Posterior cingulate gyrus (tissue), 11 donors: ENCODE measurements at places on chromosomes 5 and 9.
A peak's percentile ranks its signal among the peaks of the same experiment; 100 is the strongest.

GRCh38 chr9:113589407-113589806, 125.9 kb downstream of the RGS3 start:
- no peak for DNase-seq

- no peak for DNase-seq
Observed at GRCh38 chr5:102306121-102306520, 10.0 kb upstream of the SLCO4C1 start.

DNA sequence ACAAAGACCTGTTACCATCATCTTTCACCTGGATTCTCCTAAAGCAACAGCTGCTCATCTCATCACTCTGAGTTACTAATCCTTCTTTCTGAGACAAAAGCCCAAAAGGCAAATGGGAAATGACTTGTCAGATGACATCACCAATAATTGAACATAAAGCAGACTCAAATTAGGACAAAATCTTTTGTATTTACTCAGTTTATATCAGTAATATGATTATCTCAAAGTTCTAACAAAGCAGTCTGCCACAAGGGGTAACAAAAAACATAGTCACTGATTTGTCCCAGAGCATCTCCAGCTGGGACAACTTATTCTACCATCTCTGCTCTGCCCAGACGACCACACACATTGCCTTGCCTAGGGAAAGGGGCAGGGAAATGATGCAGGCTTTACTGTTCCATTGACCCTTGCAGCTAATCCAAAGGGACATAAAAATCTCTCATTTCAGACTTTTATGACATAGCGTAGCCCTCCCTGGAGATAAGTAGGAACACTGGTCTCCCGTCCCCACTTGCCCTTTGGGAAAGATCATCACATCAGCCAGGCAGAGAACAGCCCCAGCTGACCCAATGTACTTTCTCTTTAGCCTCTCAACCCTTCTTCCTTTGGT, 249.5 kb upstream of the PTGER4 start:
- DNase-seq, result no peak

DNA sequence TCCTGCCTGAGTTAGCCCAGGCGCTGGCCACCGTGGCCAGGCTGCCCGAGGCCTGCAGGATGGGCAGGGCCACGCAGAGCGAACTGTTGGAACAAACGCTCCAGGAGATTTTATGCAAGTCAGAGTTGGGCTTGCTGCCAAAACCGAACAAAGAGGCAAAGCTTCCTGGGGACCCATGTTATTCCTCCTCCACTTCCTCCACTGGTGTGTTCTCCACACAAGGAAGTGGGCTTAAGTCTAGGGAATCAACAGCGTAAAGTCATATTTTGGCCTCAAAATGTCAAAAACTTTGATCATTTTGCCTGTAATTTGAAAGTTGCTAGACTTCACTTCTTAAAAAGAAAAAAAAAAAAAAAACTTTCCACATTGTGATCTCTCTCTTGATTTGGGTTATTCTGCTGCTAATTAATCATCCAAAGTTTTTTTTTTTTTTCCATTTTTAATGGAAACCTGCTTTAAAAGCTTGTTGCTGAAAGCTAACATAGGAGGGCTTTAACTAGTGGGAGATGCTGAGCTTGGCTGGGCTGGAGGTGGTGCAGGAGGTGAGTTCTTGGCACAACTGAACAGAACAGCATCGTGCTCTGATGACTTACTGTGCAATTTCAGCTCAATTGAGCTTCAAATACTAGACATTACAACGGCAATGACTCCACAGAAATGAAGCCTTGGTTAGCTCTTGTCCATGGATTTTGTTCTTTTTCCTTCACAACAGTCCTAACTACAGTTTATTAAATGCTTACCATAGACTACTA, 73.0 kb downstream of the PTPDC1 start:
- peak; percentile 88 for DNase-seq

GRCh38 chr9:127943731-127944144, 6.1 kb upstream of the DPM2 start:
- DNase-seq, result peak; percentile 88

GRCh38 chr9:16344343-16344742, 526.1 kb downstream of the BNC2 start:
- DNase-seq, result no peak

- DNase-seq, result no peak
Observed at GRCh38 chr9:2132484-2133082, 117.4 kb downstream of the SMARCA2 start.

DNA sequence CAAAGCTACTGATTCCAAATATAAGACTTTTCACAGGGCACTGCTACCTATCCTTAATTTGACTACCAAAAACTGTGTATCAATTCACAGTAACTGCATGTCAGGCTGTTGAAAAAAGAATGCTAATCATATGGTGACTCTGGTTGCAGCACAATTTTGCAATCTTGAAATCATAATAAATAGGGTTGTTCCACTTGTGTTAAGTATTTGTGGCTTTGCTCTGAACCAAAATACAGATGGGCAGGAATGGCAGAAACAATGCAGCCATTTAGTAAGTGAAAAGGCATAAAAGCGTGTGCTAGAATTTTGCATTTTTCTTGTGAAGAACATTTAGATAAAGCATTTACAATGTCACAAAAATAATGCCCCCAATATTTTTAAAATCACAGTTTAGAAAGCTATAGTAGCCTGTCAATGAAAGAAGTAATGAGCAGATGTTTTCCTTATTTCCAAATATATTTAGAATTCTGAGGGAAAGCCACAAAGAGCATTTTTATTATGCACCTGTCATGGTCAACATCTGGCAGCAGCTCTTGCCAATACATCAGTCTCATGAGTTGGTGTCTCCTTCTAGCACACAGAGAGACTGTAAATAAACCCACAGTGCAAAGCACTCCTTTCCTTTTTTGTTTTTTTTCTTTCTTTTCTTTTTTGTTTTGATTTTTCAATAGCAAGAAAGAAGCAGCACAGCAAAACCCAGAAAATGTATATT, 54.8 kb upstream of the PAM start:
- no peak for DNase-seq
